ENCODE measurements at places on chromosomes 5 and 9. TPM values are rescaled to one million over a fixed set of nuclear protein-coding genes. Genes with fewer than 3 reads are reported as not detected.

PLPPR1 gene
- 0.29 TPM for total RNA-seq

TDRD7 gene
- total RNA-seq: 25.7 TPM

- DNase-seq: no peak
Measured at GRCh38 chr9:96343515-96344360, 39.8 kb downstream of the SLC35D2 start.

DNA sequence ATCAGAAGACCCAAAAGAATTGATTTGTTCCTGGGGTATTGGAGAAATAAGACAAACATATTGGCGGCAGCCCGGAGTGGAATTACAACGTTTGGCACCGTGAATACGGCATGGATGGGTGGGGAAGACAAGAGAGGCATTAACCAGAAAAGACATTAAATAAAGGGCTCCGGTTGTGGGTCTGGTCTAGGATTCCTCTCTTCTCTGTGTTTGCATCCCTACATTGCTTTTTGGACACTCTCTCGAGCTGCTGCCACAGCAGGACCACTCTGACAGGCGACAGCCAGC lies 138.7 kb upstream of the PALM2AKAP2 start:
- no peak for DNase-seq

DNA sequence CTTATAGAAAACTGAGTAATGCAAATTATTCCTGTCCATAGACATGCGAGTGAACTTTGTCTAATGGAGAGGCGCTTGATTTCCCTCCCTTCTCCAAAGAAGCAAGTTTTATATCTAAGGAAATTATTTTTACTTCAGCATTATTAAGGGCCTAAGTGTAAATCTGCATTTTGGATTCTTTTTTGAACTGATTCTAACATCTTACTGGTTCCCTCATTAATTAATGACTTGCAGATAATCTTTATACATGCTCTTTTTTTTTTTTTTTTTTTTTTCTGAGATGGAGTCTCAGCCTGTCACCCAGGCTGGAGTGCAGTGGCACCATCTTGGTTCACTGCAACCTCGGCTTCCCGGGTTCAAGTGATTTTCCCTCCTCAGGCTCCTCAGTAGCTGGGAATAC lies 209.5 kb downstream of the TLE4 start:
- no peak for DNase-seq

GRCh38 chr5:107951309-107951708 lies 280.6 kb upstream of the EFNA5 start:
- no peak for DNase-seq

Measured in mucosa of gallbladder (tissue), 1 donor.